Thyroid gland (tissue), 4 donors: ENCODE measurements at places on chromosomes 3 and 15.

DNA sequence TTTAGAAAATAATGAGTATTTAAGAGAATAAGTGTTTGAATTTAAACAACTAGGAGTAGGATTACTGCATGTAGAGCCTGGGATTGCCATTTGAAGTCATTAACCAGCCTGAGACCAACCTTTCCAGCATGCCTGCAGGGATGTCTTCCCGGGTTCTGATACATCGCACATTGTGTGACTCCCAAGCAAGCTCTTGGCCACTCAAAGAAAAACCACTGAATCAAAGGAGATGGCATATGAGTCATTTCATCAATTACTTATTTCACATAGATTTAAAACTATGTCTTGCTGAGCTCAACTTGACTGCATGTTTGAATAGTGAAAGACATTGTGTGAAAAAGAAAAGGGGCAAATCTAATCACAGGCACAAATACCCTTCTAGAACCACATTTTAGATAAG is 15.0 kb upstream of the THBS1 start:
- no peak for DNase-seq

DNA sequence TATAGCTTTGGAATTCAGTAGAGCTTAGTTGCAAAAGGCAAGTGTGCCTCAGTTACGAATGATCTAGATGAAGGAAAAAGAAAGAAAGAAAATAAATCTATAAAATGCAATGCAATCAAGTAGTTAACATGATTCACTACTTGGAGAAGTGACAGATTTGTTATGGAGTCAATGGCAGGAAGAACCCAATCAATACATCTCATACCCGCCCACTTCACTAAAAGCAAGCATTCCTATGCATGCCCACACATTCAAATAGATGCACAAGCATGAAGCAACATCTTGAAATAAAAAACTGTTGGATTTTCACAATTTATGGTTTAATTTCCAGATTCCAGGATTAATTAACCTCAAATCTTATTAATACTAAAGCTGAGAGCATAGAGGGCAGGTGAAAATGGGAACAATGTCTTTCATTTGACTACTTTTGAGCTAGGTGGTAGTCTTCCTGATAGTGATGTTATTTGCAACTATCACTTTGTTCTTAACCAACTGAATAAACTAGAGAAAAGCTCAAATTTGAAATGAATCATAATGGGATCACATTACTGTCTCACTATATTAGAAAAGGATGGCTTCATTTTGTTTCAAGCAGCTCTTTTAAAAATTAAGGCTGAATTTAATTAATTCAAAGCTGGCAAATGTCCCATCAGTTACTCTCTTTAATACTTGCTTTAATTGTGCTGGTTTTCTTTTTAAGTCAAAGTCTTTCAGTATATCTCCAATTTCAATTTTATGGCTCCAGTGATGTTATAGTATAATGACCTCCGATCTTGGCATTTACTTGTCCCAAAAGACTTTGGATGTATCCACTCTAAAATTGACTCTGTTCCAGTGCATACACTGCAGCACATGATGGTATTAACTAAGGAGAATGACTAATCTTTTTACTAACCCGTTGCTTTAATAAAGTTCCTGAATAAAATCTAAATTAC is 46.7 kb upstream of the CCDC50 start:
- no peak for DNase-seq

DNA sequence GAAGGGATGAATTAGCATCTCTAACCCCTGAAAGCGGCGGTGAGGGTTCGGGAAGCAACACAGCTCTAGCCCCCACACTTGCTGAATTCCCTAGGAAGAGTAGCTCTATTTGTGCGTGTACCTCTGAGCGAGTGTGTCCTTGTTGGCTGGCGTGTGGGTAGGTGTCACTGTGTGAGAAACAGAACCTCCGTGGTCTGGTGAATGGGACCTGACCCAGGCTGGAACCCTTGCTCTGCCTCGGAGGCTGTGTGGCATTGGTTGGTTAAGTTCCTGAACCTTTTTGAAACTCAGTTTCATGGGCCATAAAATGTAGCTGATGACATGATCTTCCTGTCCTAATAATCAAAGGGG is 414 bp upstream of the TMEM115 start:
- no peak for DNase-seq

DNA sequence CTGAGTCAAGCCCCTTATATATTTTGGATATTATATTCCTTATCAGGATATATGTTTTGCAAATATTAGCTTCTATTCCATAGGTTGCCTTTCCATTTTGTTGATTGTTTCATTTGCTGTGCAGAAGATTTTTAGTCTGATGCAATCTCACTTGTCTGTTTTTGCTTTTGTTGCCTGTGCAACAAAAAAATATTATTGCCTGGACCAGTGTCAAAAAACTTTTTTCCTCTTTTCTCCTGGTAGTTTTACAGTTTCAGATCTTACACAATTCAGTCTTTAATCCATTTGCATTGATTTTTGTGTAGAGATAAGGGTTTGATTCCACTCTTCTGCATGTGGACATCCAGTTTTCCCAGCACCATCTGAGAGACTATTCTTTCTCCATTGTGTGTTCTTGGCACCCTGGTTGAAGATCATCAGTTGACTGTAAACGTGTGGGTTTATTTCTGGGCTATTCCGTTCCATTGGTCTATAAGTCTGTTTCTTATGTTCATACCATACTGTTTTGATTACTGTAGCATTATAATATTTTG is 228.9 kb upstream of the NR2E3 start:
- DNase-seq = no peak

GRCh38 chr3:101643861-101644613 is 32.9 kb downstream of the ZBTB11 start:
- DNase-seq = no peak
